ENCODE measurements at places on chromosomes 4 and X. TPM values are rescaled to one million over a fixed set of nuclear protein-coding genes. Genes with fewer than 3 reads are reported as not detected.

GRCh38 chr4:108774809-108775530 is 12.1 kb upstream of the ETNPPL start:
- DNase-seq, result no peak

DNA sequence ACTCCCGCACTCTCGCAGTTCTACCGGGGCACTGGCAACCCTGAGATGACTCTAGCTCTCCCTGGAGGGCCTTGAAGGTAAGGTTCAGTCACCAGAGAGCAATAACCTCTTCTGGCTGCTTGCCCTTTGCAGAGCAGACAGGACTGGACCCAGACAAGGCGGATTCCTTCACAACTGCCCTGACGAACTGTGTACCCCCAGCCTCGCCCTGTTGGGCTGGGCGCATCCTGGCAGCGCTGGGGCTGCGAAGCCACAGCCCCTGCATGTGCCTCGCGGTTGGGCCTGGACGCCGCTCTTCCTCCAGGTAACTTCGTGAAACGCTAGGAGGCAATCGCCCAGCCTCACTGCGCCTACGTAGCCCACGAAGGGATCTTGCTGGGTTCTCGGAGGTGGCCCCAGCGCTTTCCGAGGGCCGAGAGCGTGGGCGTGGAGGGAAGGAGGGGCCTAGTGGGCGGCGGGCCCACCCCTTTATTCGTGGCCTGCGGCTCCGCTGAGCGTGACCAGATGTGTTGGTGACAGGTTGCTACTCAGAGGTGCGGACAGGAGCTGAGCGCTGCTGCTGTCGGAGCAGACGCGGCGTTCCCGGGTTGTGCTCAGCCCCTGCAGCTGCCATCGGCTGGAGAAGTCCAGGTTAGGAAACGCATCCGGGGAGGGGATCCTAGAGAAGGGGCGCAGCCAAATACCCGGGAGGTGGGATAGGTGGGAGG is 1.9 kb upstream of the MAMLD1 start:
- DNase-seq, result no peak

DNA sequence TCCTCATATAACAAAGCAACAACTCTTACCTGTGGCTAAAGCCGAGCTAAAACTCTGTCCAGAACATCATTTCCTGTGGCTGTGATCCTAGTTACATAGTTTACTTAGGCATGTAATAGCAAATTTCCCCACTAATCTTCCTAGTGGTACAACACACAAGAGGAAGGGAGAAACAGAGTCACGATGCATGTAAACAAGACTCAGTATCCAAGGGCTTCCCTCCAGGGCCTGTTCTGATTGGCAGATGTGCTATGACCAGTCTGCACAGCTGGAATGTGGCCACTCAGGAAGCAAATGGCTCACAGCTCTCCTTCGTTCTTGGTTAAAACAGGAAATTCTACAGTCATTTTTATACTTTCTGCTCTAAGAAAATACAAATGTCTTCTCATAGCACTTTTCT is 49.2 kb upstream of the PRSS48 start:
- no peak for DNase-seq

GRCh38 chr4:150600812-150601445 is 19.0 kb downstream of the MAB21L2 start:
- DNase-seq, result no peak

GRCh38 chr4:15778289-15779241 is at the start of gene CD38:
TSS of gene CD38 (plus strand) at chr4:15778328. CDS start at chr4:15778415, 87 bp downstream.
- peak; percentile 58 for DNase-seq

F8A2 gene
- not detected for total RNA-seq

GRCh38 chr4:825063-825970 is 612 bp downstream of the CPLX1 start:
- DNase-seq, result no peak

- DNase-seq, result no peak
These were observed 171.0 kb upstream of the RPS6KA3 start for GRCh38 chrX:20437683-20438082.

- no peak for DNase-seq
These were observed 67.8 kb downstream of the SPCS3 start for GRCh38 chr4:176387571-176387970.

DNA sequence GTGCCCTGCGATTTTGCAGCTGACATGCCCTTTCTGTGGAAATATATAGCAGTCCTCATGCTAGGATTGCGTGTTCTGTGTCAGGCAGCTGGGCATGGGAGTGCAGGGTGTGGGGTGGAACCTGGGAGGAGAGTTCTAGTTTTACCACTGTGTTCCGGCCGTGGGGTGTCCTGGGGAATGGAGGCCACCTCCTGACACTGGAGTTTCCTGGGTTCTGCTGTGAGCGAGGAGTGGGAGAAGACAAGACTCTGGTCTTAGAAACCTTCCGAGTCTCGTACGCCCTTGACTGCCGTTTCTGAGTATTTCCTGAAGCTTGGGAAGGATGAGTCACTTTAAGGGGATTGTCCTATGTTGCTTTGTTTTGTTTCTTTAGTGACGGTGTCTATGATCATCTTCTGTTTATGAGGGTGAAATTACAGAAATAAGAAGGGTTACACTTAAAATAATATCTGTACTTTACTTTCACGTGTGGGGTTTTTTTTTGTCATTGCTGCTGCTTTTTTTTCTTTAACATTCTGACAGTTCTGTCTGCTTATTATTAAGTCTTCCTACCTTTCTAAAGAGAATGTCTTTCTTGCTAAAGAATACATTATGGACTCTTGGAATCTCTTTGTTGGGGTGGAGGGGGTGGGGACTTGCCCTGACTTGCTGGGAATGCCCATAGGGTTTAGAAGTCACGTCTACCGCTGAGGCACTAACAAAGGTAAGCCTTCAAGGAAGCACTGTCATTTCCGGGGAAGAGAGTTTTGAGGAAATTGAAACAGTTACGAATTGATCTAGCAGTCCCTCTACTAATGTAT is 19.1 kb downstream of the CD99 start:
- no peak for DNase-seq

SLC4A4 gene
- total RNA-seq, result not detected

DNA sequence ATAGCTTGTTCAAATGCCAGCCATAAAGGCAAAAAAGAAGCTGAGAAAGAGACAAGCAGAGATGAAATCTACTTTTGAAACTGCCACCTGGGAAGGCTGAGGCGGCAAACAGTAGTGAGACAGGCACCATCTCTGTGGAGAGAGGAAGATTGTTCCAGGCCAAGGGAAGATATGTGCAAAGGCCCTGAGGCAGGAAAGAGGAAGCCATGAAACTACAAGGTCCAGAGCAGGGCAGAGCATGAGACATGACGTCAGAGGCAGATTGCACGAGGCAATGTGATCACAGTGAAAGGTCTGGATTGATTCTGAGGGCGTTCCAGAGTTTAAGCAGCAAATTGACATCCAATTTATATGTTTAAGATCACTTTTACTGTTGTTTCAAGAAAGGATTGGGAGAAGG is 226.1 kb downstream of the QDPR start:
- no peak for DNase-seq

DNA sequence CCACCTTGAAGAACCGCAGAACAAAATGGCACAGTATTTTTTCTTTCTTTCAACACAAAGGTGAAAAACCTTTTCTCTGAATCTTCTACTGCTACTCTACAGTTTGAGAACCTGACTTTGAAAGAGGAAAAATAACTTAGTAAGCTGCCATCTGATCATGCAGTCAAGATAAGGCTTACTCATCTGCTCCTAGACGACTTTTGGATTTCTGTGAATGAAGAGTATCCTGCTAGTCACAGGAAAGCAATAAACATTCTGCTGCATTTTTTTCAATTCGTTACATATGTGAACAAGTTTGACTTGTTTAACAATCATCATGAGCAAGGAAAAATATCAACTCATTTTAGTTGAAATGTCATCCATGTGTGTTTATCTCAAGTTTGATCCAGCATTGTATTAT is 25.2 kb downstream of the TIGD2 start:
- no peak for DNase-seq

GRCh38 chr4:55879224-55879623 is 25.8 kb downstream of the EXOC1 start:
- no peak for DNase-seq

DNA sequence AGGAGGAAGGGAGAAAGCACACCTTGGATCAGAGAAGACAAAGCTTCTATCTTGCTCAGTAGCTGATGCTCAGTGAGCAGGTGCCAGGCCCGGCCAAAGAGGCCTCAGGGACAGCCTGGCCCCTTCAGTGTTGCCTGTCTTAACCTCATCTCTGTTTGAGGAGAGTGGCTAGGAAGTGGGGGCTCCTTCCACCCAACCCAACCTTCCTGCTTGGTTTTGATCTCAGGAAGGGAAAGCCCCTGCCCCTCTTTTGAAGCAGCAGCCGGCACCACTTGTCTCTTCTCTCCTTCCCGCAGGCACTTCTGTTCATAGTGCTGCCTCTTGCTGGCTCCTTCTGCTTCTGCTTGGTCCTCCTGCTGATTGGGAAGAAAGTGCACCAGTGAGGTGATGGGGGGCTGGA is 2.4 kb upstream of the AFF2 start:
- no peak for DNase-seq

DNA sequence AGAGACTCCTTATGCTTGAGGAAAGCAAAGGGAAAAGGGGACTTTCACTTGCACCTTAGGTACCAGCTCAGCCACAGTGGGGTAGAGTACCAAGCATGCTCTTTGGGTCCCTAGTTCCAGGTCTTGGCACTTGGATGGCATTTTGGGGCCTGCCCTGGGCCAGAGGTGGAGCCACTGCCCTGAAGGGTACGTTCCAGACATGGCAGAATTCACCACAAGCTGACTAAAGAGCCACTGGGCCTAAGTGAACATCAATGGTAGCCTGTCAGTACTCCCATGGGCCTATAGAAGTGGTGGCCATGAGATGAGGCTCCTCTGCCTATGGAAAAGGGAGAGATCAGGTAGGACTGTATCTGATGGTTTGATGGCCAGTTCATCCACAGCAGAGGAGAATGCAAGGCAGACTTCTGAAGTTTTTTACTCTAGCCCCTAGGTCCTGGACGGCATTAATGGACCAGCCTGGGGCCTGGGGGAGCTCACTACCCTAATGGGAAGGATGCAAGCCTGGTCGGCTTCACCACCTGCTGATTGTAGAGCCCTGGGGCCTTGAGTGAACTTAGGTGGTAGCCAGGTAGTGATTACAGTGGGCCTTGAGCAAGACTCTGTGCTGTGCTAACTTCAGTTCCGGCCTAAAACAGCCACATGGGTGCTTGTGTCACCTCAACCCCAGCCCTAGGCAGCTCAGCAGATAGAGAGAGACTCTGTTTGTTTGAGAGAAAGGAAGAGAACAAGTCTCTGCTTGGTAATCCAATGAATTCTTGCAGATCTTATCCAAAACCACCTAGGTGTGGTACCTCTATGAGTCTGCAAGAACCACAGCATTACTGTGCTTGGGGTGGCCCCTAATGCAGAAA is 19.8 kb upstream of the HSFX4 start:
- peak; percentile 8 for DNase-seq

DNA sequence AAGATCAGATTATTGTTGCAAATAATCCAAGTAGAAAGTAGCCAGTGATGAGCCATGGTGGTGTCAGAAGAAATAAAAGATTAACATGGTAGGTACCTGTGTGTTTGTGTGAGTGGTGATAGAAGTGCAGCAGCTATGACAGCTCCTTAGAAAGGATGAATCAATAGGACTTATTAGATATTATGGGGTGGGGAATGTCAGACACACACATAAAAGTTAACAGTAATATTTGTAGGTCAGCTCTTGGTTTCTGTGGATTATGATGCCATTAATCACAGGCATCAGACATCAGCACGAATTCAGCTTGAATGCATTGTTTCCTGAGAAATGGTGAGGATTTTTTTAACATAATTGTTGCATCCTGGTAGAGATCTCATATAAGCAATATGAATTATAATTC is 695.7 kb downstream of the CENPC start:
- no peak for DNase-seq

GRCh38 chr4:81459228-81459627 is 12.5 kb downstream of the RASGEF1B start:
- no peak for DNase-seq

- no peak for DNase-seq
These were observed 1528.2 kb downstream of the RAPGEF2 start for GRCh38 chr4:160631044-160631443.

DNA sequence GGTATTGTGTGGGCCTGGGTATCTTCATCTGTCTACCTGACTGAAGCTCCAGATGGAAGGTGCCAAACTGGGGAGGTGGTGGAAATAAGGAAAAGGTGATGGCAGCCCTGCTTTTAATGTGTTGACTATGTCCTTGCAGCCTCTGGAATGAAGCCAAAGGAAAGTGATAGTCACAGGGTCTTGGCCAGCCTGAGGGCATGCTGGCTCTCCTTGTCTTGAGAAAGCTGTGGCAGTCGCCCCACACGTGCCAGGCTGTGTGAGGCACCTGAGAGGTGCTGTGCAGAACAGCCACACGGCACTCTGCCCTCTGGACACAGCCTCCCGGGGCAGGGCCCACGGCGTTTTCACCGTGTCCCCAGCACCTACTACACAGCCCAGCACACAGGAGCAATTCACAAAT is 77.6 kb downstream of the NAT8L start:
- DNase-seq, result no peak

DRD5 gene
- total RNA-seq, result not detected

- no peak for DNase-seq
These were observed 27.3 kb downstream of the PRDX4 start for GRCh38 chrX:23694606-23695005.

DNA sequence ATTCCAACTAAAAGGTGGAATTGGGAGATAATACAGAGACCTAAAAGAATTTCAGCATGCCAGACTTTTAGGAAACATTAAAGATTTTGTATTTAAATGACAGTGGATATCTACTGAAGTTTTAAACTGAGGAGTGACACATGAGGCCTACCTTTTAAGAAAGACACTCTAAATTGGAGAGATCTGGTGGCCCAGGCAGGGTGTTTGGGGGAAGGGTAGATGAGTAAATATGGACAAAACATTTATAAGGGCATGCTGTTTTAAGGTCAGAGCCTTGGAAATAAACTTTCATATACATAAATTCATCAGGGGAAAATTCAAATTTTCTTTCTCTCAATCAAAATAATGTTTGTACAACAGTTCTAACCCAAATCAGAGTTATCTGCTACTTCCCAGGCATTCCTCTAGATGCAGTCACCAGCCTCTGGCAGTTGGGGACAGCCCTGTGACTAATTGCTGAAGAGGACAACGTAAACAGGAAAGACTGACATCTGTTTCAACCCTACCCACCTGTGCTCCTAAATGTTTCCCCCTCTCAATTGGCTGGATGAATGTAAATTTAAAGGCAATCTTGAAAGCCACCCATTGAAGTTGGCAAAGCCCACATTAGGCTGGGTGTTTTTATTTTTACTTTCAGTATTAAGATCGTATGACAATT is 1646.9 kb upstream of the ADGRL3 start:
- no peak for DNase-seq

RPL10 gene
- total RNA-seq, result 1,357 TPM

- DNase-seq, result no peak
These were observed 87.9 kb upstream of the PACRGL start for GRCh38 chr4:20612313-20612712.

HMGB3 gene
- 21.4 TPM for total RNA-seq

Data from activated naive CD4-positive, alpha-beta T cell treated with anti-CD3 and anti-CD28 coated beads, Interleukin-2, amount 50 U/mL, for 72 hours (primary cell).